SJSA1 (cell line): ENCODE measurements at places on chromosomes 6 and 20.

- no peak for DNase-seq
Observed at GRCh38 chr6:15527838-15528617, 134.8 kb downstream of the DTNBP1 start.

GRCh38 chr20:47212606-47213207 is 143.8 kb downstream of the ZMYND8 start:
- no peak for DNase-seq

DNA sequence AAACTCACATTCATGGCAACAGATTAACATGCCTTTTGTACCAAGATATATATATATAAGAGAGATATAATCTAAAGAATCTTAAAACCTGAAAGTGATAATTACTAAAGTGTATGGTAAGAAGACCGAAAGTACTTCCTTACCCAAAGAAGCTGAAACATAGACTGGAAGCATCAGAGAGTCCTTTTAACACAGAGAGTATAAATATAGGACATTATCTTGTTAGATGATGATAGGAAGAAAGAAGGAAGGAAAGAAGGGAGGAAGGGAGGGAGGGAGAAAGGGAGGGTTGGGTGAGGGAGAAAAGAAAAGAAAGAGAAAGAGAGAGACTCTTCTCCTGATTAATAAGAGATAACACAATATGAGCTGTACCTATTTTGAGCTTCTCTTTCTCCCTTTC is 68.2 kb downstream of the PHIP start:
- DNase-seq: no peak

DNA sequence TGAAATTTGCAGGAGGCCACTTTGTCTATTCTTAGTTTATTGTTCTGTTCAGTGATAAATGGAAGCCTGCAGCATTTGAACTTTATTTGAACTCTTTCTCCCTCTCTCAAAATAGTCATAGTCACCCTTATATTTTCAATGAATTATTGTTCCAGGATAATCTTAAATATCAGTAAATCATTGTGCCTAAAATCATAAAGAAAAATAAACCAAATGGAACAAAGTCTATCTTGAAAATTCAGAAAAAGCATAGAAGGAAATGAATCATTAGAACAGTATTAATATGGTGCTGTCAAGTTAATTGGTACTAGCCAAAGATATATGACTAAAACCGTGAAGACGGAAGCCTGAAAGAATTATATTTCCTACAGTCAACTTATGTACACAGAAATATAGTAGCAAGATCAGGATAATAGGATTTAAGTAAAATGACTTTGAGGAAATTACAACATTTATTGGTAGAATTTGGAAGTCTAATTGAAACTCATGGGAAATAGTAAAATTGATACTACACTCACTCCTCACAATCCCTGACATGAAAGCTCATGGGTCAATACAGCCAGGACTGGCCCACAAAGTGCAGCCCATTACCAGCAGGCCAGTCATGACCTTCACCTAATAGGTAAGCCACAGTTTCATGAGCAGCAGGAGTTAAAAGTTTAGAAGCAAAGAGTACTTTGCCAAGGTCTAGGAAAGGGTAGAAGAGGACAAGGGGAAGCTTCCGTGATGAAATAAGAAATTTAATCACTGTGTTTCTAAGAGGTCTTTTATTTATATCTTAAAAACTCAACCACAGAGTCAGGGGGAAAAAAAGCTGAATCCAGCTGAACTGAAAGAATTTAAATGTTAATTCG is 119.9 kb upstream of the ENPP5 start:
- no peak for DNase-seq

DNA sequence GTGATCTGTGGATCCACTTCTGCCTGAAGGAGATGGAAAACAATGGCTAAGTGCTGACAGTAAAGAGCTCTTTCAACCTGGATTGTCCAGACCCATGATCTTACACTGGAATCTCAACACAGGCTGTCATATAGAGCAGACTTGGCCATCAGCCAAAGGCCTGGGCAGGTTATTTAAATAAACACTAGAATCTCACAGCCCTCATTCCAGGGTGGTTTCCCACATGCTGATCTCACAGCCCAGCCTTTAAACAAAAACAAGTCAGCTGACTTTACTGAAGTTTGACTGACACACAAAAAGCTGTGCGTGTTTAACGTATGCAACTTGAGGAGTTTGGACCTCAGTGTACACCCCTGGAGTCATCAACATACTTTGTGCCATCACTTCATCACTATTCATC is 28.4 kb downstream of the SYNDIG1 start:
- DNase-seq: peak; percentile 11

- peak; percentile 93 for DNase-seq
Observed at GRCh38 chr20:1415667-1416468, 23.0 kb upstream of the FKBP1A start.

GRCh38 chr20:4457566-4458543 is 263.9 kb upstream of the PRND start:
- DNase-seq: no peak

DNA sequence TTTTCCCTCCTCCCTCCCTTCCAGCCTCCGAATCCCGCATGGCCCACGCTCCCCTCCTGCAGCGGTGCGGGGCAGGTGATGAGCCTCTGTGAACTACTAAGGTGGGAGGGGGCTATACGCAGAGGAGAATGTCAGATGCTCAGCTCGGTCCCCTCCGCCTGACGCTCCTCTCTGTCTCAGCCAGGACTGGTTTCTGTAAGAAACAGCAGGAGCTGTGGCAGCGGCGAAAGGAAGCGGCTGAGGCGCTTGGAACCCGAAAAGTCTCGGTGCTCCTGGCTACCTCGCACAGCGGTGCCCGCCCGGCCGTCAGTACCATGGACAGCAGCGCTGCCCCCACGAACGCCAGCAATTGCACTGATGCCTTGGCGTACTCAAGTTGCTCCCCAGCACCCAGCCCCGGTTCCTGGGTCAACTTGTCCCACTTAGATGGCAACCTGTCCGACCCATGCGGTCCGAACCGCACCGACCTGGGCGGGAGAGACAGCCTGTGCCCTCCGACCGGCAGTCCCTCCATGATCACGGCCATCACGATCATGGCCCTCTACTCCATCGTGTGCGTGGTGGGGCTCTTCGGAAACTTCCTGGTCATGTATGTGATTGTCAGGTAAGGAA is at the start of gene OPRM1:
TSS of gene OPRM1 (plus strand) at position 10 of the 612 bp plus-strand sequence. CDS start at position 315, 305 bp downstream.
- DNase-seq: peak; percentile 49

DNA sequence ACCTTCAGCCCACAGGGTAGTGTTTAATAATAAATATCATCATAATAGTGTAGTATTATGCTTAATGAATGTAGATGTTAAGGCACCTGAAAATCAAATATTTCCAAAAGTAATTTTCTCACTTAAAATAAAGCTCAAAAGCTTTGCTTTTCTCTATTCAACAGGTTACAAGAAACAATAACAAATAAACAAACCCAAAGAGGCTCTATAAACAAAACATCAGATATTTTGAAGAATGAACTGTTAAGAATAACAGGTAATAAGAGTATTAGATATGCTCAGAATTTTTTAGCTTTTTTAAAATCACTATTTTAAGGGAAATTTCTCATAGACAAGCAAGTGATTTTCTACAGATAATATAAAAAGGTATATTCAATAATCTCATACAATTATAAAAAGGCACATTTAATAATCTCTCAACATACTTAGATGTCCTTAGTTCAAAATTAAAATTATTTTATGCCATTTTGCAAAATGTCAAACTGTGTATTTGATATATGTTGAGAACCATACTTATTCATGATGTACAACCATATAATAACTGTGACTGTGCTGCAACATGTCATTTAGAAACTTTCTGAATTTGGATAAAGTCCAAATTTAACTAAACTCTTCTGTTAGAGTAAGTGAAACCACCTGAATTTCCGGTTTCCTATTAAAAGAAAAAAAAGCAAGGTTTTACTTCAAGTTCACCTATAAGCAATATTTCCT is 35.8 kb downstream of the PHIP start:
- DNase-seq: no peak

DNA sequence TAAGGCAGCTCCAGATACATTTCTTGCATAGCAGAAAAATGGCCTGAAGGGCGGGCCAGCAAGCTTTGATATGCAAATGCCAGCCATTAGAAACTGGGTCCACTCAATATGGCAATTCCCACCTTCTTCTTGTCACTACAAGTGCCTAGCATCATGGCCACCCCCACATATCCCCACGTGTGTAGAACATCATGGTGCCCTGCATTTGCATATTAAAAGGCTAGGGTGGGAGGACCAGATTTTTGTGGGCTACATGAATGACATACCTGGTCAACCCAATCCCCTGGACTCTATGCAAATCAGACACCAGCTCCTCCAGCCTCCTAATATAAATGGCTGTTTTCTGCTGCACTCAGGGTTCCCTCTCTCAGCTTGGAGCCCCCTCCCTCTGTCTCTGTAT is 31.7 kb downstream of the PLN start:
- no peak for DNase-seq

DNA sequence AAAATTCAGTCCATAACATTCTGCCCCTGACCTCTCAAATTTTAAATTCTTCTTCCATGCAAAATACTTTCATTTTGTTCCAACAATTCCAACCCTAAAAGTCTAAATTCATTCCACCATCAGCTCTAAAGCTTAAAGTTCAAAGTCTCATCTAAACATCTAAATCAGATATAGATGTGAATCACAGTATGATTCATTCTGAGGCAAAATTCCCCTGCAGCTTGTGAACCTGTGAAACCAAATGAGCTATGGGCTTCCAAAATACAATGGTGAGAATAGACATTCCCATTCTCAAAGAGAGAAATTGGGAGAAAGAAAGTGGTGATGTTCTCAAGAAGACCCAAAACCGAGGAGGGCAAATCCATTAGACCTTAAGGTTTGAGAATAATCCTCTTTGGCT is 309.8 kb downstream of the HIVEP2 start:
- DNase-seq: no peak

- no peak for DNase-seq
Observed at GRCh38 chr6:163793011-163793983, 378.8 kb downstream of the QKI start.

GRCh38 chr6:21912151-21912832 is 318.7 kb downstream of the SOX4 start:
- DNase-seq: no peak

GRCh38 chr6:125339653-125340052 is 37.9 kb upstream of the HDDC2 start:
- no peak for DNase-seq

DNA sequence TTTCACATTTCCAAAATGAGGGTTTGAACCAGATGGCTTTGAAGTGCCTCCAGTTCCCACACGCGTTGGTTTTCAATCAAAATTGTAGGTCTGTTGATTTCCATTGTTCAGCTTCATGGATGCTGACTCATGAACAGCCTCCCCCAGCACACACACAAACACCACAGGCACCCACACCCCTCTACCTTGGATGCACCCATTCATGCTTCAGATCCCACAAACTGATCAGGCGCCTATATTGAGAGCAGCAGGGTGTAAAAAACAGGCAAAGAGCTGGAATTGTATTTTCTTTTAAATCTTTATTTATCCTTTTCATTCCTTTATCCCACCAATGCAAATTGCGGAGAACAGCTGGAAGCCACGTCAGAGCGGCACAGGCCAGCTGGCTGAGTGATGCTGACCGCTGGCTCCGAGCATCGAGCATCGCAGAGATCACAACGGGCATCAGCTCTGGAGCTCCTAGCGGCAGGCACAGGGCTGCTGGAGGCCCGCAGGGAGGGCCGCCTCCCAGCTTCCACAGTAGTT is 29.3 kb upstream of the TBC1D7 start:
- DNase-seq: peak; percentile 88

- DNase-seq: no peak
Observed at GRCh38 chr6:148179786-148180185, 162.9 kb upstream of the SASH1 start.

GRCh38 chr20:37850724-37851355 is 52.1 kb upstream of the VSTM2L start:
- DNase-seq: no peak

DNA sequence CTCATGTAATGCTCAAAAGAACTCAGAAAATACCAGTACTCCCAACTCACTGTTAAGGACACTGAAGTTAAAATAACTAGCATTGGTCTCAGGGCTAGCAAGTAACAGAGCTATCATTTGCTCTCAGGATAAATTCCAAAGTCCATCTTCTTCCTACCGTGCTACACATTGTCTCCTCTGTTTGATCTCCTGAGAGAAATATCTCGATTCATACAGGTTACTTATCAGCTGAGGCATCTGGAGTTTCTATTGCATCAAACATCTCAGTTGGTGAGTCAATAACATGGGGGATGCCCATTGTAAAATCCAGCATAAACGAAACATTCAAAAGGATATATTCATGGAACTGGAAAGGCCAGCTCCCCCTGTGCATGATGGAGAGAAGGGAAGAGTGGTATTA is 147.4 kb downstream of the BACH2 start:
- DNase-seq: no peak

DNA sequence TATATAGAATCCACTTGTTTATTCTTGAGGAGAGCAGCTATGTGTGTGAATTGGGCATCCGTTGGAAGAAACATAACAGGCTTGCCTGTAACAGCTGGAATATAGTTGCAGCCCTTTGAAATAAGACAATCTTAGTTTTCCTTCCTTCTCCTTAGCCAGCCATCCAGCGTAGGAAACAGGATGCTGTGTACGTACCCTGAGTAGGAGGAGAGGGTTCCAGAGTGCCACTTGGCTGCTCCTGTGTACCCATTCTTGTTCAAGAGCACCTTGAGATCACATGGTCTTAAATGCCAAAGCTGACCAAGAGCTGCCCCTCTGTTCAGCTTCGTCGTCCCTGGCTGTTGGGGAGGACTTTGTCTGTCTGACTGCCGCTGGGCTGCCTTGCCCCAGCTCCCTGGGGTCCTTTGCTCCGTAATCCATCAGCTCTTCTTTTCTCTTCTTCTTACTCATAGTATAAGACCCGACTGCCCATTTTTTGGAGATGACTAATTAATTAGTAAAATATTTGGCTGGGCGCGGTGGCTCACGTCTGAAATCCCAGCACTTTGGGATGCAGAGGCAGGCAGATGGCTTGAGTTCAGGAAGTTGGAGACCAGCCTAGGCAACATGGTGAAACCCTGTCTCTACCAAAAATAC is 49.0 kb downstream of the RREB1 start:
- peak; percentile 86 for DNase-seq
